ENCODE measurements at places on chromosomes 16 and 17. TPM values are rescaled to one million over a fixed set of nuclear protein-coding genes. Genes with fewer than 3 reads are reported as not detected.

Gene CIBAR2
- total RNA-seq, result not detected

Gene BBS2
- 46.5 TPM for total RNA-seq

- DNase-seq, result no peak
These were observed 673.6 kb upstream of the CDH8 start for GRCh38 chr16:62709794-62710193.

DNA sequence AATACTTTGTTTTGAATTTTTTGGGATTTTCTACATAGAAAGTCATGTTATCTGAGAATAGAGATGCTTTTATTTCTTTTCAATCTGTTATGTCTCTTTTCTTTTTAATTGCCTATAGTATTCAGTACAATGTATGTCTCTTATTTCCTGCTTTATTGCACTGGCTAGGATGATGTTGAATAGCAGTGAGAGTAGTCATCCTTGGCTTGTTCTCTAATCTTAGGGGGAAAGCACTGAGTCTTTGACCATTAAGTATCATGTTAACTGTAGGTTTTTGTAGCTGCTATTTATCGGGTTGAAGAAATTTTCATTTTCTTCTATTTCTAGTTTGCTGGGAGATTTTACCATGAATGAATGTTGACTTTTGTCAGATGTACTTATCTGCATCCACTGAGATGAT is 10.0 kb upstream of the ABCA3 start:
- no peak for DNase-seq

DNA sequence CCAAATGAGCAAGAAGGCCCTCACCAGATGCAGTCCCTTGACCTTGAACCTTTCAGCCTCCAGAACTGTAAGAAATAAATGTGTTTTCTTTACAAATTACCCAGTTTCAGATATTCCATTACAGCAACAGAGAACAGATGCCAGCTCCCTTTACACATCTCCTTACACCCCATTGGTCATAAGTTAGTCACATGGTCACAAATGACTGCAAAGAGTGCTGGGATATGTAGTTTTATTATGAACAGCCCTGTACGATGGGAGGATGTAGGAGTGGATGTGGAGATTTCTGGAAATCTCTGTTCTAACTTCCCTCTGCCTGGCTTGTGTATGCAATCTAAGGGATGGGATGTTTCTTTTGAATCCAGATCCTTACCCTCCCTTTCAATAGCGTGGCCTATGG is 13.3 kb upstream of the RPL38 start:
- DNase-seq, result peak; percentile 43

Gene C16orf46
- total RNA-seq, result 0.99 TPM

Gene CENPN
- total RNA-seq, result 32.5 TPM

DNA sequence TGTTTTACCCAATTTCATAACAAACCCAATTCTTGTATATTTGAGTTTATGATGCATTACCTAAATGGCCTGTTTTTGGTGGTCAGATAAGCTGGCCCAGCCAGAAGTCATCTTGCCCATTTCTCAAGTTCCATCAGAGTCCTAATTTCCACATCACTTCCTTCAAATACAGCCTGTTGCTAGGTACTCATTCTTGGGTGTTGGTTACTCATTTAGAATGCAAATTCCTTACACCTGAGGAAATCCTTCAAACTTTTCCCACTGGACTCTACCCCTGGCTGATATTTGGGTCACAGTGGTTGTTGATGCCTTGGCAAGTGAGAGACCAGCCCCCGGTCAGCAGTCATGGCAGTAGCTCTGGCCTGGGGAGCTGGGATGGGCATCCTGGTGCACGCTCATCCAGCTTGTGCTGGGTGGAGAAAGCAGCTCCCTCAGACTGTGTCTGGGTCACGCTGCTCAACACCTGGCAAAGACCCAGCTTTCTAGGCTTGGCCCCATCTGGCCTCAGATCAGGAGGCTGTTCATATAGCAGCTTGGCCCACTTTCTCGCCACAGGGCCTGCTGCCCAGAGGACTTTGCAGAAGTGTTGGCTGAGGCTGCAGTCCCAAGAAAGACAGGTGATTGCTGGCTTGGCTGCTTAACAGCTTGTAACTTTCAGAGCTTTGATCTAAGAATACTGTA is 25.8 kb downstream of the WSB1 start:
- DNase-seq, result no peak

DNA sequence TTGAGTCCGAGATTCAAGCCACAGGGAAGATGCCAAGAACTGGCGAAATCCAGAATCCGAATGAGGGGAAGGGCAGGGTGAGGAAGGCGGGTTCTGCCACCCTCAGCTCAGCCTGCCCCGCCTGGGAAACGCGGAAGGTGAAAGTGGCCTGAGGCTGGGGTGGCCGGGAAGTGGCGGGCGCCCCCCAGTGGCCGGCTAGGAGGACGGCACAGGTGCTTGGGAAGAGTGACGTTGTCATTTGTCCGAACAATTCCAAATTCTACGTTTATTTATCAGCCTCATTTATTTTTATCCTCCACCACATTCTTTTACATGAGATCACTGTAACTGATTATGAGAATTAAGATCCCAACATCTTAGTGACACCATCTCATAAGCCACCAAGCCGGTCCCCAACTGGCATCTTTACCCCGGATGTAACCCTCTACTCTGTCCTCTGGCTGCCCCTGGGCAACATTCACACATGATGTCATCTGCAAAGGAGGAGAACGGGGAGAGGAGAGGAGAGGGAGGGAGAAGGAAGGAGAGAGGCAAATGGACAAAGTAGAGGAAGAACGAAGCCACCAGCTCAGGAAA is 21.3 kb downstream of the SRCIN1 start:
- peak; percentile 54 for DNase-seq

DNA sequence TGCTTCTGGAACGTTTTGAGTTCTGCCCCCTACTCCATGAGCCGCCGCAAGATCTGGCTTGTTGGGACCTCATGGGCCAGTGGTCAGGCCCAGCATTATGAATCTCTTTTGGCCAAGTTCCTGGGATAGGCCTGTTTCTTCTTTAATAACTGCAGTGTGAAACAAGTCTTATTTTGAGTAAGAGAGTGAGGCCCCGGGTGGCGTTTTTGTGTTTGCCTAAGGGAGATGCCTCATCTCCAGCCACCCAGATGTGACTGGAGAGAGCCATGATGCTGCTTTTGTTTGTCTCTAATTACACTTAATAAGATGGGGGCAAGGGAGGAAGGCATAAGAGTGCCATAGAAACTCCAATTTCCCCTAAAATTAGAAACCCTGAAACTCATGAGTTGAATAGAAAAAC is 39.8 kb downstream of the KSR1 start:
- DNase-seq, result no peak

Gene ZNF232
- total RNA-seq, result 5.0 TPM

- DNase-seq, result no peak
These were observed 16.0 kb upstream of the CCL18 start for GRCh38 chr17:36048066-36048465.

Gene TSR1
- total RNA-seq, result 51.0 TPM

DNA sequence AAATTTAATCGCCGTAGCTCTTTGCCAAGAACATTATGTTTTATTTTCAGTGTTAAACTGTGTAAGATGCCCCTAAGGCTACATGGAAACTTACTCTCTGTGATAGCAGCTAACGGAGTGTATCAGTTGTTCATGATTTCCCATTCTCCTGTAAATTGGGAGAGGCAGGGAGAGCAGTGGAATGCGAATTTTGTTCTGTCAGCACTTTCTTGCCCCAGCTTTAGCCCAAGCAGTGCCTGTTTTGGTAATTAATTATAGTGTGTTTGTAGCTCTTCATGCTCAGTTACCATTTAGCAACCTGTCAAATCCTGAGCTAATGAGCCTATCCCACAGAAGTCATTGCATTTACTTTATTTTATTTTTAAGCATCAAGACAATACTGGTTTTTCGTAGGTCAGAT is 475.1 kb upstream of the RBFOX1 start:
- no peak for DNase-seq

Gene KRTAP2-1
- total RNA-seq, result not detected

Gene ATAD5
- 1.2 TPM for total RNA-seq

DNA sequence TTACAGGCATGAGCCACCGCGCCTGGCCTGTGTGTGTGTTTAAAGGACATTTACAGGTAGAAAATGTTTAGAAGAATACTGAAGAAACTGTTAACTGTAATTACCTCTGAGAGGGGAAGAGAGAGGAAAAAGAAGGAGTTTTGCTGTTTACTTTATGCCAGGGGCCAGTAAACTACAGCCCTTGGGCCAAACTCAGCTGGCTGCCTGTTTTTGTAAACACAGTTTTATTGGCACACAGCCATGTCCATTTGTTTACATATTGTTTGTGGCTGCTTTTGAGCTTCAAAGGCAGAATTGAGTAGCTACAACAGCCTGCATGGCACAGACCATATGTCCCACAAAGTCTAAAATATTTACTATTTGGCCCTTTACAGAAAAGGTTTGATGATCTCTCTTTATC is 76.4 kb downstream of the GPR139 start:
- no peak for DNase-seq

Gene SEPTIN12
- total RNA-seq, result not detected

GRCh38 chr17:7293816-7294613 is 424 bp downstream of the YBX2 start:
- no peak for DNase-seq

Gene NPTX1
- total RNA-seq, result 0.21 TPM

DNA sequence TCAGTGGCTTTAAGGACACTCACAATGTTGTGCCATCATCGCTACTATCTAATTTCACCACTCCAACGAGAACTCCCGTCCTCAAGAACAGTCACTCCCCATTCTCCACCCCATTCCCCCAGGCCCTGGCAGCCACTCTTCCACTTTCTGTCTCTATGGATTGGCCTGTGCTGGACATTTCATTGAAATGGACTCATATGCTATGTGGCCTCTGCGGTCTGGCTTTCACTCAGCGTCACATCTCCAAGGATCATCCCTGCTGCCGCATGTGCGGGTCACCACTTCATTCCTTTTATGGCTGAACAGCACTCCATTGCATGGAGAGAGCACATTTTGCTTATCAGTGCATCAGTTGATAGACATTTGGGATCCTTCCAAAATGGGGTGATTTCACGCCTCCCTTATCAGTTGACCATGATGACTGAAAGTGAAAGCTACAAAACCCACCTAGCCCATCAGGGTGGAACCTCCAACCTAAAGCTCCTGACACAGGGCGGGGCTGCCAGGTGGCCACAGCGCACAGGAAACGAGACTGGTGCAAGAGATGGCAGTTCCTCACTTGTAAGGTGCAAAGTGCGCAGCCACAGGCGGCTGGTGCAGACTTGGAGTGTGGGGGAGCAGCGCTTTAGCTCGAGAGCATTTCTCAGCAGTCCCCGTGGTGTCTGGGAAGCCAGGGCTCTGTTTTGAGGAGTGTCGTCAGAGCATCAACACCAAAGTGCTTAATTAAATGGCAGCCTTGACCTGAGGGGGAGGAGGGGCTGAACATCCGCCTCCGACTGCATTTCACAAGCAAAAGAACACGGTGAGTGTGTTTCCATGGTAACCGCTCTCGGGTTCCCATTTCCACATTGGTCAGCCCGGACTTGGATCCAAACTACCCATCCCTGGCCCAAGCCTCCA is 23.8 kb downstream of the COTL1 start:
- DNase-seq, result no peak

Gene PLEKHH3
- total RNA-seq, result 22.7 TPM

DNA sequence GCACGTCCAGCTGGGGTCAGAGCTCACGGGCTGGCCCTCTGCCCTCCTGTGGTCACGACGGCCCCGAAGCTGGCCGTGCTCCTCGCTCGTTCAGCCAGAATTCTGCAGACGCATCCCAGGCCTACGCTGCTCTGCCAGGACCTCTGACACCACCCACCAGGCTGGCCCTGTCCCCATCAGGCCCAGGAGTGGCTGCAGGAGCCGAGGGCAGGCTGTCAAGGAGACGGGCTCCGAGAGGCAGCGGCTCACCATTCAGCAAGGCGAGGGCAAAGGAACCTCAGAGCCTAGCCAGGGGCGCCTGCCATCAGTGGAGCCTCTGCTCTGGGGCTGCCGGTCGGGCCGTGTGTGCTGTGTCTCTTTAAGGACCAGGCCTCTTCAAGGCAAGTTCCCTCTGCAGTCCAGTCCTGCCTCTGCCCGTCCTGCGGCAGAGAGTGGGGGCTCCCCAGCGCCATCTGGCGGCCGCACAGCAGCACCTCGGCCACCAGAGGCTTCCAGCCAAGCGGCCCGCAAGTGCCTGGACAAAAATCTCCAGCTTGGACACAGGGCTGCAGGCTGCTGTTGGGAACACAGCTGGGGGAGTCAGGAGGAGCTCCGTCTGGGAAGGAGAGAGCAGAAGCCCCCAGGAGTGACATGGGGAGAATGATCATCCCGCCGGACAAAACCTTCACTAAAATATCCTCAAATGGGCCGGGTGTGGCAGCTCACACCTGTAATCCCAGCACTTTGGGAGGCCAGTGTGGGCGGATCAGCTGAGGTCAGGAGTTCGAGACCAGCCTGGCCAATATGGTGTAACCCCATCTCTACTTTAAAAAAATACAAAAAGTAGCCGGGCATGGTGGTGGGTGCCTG is 7.4 kb upstream of the ABR start:
- peak; percentile 74 for DNase-seq

Gene GCGR
- not detected for total RNA-seq

- DNase-seq, result no peak
These were observed 395.1 kb downstream of the SEC14L1 start for GRCh38 chr17:77535892-77536291.

GRCh38 chr17:35731239-35731916 is at the start of gene RASL10B:
TSS of gene RASL10B (plus strand) at chr17:35731639. CDS start at chr17:35735185, 3,546 bp downstream.
- DNase-seq, result no peak

Gene PMFBP1
- under 0.01 TPM for total RNA-seq

DNA sequence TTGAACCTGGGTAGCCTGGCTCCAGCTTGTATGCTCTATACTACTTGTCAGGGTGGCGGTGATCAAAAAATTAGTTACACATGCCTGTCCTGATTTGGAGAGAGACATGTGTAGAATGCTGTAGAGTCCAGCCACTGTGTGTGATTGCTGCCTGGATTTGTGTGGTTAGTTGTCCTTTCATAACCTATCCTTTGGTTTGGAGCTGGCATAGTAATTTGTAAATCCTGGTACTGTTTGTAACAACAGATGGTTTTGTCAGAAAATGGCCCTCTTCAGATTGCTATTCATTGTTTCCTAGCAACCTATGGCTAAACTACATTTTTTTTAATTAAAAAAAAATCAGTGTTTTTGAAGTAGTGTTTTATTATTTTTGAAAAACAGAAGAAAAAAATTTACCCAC is 30.5 kb downstream of the ETV4 start:
- no peak for DNase-seq

Measured in mammary epithelial cell (primary cell).